ENCODE measurements at places on chromosomes 1 and 21.
A peak's percentile ranks its signal among the peaks of the same experiment; 100 is the strongest.

GRCh38 chr1:237133921-237134320 is 91.9 kb downstream of the RYR2 start:
- no peak for DNase-seq

DNA sequence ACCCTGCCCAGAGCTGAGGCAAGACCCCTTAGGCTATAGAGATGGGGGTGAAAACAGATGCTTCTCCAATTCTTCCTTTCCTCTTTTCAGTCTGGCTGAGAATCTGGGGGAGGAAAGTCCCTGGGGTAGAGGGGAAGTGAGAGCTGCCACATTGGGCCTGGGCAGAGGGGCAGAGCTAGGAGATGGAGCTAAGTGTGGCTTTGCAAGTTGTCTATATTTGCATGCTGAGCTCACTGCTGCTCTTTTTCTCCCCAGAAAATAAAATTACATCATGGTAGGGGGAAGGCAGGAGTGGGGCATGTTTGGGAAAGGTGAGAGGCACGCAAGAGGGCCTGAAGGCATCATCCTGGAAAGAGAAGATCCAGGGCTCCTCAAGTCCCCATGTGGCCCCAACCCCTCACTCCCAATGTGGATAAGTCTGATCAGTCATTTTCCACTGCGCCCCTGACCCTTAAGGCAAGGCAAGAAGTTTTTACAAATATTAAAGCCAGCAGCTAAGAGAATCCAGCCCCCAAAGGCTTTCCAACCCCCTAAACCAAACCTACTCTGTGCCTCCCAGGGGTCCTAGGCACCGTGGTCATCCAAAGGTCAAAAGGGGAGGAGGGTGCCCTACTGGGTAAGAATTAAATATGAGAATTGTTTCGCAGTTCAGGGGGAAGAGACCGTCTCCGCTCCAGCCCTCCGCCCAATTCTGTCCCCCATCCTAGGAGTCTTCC is 500 bp upstream of the PEA15 start:
- DNase-seq, result peak; percentile 92

- no peak for DNase-seq
These were observed 262.9 kb upstream of the PROX1 start for GRCh38 chr1:213724640-213725536.

DNA sequence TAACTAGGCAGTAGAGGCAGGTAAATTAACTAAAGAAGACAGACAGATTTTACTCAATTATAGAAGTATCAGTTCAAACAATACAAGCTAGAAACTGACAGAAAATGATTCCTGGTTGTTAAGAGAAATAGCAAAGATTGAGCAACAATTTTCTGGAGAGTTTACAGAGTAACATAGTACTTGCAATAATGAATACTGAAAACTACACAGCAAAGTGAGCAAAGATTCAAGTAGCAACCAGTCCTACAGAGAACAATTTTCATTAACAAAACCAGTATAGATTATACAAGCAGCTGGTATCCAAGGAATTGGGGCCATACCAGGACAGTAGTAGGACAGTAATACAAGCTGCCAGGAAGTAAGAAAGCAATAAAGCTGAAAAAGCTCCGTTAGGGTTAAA is 37.6 kb downstream of the EYA3 start:
- DNase-seq, result no peak

GRCh38 chr1:207748737-207749528 is 2.9 kb upstream of the CD46 start:
- DNase-seq, result peak; percentile 1

DNA sequence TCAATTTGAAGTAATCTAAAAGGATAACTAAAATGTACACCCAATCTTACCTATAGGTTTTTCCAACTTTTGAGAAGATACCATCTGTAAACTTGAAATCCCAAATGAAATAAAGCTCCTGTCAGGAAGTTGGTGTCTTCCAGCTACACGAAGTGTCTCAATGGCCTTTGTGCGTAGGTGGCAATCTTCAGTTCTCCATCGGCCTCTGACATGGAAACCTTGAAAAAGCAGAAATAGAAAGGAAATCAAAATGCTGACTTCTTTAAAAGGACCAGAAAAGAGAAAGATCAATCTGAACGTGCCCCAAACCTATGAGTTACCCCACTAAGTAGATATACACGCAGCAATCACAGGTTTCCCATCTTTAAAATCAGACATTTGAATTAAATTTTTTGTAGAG is 10.0 kb downstream of the MKNK1 start:
- peak; percentile 41 for DNase-seq

DNA sequence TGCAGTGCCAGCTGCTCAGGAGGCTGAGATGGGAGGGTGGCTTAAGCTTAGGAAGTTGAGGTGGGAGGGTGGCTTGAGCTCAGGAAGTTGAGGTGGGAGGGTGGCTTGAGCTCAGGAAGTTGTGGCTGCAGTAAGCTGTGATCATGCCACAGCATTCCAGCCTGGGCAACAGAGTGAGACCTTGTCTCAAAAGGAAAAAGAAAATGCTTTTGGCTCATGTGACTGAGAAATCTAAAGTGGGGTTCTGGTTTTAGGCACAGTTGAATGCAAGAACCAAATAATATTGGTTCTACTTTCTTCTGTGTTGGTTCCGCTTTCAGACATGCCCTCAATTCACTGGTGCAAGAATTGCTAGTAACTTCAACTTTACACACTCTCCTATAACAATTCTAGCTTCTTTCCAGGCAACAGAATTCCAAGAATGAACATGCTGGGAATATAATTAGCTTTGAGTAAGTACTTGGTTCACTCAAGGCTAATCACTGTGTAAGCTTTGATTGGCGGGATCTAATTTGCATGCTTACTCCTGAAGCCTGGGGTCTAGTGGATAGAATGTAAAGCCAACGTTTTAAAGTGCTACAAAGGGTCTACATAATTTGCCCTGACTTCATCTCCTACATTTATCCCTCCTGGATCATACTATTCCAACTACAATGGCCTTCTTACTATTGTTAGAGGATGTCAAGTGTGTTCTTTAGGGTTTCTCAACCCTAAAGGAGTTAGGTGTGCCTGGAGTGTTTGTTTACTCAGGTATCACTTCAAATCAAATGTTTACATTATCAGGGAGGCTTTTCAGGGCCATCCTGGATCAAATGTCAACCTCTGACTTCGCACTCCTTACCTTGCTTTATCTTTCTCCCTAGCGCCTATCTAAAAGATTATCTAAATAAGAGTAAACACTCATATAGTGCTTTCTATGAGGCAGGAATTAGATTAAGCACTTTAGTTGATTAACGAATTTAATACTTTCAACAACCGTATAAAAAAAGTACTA is 115.1 kb downstream of the SLC16A1 start:
- DNase-seq, result peak; percentile 78

- DNase-seq, result peak; percentile 32
These were observed 10.3 kb downstream of the ZBTB40 start for GRCh38 chr1:22461678-22462527.

GRCh38 chr1:34946211-34946610 is 16.8 kb upstream of the DLGAP3 start:
- DNase-seq, result no peak

- DNase-seq, result peak; percentile 31
These were observed 150.6 kb upstream of the ZC3H12A start for GRCh38 chr1:37323486-37324377.

DNA sequence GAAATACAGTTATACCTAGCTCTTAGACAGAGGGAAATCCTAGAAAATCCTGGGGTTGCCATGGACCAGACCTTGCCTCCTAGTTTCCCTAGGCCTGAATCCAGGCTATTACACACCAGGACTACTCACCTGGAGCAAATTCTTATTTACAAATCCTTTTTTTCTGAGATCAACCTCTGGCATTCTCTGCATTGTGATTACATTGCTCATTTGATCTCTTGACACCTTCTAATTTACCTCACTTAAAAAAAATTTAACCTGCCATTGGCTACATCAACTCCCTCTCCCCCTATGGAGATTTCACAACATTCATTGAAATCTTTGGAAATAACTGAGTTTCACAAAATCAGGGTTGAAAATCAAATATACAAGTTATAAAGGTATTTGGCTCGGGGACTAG is 2.9 kb upstream of the C1orf105 start:
- no peak for DNase-seq

DNA sequence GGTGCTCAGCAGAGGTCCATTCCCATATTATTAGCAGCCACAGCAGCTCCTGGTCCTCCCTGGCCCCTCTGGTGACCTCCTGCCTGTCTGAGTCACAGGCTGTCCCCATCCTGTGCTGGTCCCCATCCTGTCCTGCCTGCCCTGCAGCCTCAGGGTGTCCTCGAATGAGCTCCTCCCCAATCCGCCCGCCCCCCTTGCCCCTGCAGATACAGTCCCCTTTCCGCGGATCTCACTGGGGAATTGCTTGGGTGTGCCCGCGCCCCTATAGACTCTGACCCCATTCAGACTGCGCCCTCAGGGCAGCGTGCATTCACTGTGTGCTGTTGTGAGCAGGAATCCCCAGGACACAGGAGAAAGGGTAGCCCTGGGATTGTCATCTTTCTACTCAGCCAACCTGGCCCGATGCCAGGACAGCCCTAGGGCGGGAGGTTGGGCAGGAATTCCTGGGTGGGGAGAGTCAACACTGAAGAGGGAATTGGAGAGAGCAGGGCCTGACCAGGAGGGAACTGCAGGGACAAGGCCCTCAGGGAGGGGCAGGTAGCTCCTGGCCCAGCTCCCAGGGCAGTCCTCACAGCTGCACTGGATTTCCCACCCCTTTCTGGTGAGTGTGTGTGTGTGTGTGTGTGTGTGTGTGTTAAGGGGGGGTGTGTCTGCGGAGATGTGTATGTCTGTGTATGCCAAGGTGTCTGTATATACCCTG is 1.1 kb upstream of the GUCA2A start:
- no peak for DNase-seq

- DNase-seq, result peak; percentile 46
These were observed 84.0 kb downstream of the PHTF1 start for GRCh38 chr1:113675302-113675701.

DNA sequence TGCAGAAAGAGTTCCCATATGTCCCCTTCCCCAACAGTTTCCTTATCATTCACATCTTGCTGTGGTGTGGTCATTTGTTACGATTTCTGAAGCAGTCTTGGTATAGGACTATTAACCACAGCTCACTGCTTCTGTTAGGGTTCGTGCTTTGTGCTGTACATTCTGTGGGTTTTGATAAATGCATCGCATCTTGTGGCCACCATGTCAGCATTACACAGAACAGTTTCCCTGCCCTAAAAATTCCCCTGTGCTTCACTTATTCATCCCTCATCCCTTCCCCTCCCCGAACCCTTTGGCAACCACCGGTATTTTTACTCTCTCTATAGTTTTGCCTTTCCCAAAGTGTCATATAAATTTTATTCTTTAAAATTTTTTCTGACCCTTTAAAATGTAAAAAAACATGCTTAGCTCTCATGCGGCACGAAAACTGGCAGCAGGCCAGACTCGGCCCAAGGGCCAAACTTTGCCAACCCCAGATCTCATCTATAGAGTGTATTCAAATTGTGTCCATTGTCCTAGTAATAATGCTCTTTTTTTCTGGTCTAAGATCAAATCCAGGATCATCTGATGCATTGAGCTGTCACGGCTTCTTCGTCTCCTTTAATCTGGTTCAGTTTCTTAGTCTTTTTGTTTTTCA is 78.2 kb downstream of the SIM2 start:
- no peak for DNase-seq

- no peak for DNase-seq
These were observed 727.6 kb downstream of the PTPRU start for GRCh38 chr1:29963946-29964345.

DNA sequence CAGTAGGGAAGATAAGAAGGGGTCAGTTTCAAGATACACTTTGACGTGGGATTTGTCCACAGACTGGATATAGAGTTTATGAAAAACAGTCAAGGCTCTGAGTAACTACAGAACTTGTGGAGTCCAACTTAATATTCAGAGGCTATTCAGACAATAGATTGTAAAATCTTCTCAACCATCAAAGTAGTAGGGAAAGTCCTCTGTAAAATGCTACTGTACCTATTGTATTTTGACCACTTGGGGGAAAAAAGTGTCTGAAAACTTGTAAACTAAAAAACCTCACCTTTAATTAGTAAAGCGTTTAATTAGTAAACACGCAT is 10.5 kb downstream of the PTP4A2 start:
- DNase-seq, result no peak

GRCh38 chr1:90850181-90850897 is 133.2 kb upstream of the BARHL2 start:
- no peak for DNase-seq

DNA sequence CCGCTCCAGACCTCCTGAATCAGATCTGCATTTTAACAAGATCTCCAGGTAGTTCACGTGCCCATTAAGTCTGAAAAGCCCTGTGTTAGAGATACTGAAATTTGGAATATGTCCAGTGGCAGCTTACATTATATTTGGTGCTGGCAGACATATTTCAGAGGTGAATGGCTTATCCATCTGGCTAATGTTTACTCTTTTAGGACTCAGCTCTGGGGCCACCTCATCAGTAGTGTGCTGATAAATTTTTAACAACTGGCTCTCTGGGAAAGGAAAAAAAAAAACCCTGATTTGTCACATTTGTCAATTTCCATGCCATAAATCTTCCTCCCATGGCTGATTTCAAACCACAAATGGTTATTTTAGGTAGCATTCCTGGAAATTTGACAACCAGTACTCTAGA is 25.3 kb upstream of the SYT6 start:
- no peak for DNase-seq

GRCh38 chr1:150582371-150582770 is 3.0 kb upstream of the MCL1 start:
- no peak for DNase-seq

GRCh38 chr1:11780380-11781147 is 18.6 kb downstream of the C1orf167 start:
- DNase-seq, result no peak

GRCh38 chr1:61191433-61191720 is 109.0 kb downstream of the NFIA start:
- DNase-seq, result no peak

DNA sequence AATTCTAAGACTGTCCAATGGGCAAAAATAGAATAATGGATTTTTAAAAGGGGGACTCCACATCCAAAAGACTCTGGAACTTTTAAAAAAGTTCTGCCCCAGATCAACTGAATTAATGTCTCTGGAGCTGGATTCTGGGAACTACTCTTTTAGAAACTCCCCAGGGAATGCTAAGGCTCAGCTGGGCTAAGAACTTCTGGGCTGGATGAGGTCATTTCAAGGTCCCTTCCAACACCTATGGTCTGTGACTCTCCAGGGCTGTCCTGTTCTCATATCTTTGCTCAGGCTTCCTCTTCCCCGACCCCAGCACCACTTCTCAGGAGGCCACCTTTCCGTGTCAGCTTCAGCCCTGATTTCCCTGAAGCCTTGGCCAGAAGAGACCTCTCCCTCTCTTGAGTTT is 13.5 kb upstream of the PLA2G2C start:
- DNase-seq, result no peak

DNA sequence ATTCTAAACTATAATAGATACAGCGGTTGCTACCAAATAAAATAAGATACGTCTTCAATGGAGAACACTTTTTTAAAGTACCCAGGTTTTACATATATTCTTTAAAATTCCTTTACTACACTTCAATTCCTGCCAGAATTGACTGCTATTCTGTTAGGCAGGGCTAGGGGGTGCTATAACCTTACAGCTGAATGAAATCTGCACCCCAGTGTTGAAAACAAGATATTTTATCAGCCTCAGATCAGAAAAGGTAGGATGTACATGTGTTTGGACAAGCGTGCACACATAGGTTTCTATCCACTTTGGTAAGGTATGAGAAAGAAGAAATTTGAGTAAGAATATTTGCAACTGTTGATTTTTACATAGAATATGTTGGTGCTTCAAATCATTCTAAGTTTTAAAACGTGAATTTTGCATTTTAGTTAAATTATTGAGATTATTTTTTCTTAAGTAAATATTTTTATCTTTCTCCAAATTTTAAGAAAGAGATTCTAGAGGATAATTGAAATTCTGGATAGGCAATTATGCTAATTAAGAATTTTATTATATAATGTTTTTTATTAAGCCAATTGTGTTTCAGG is 490.8 kb upstream of the ADGRL4 start:
- peak; percentile 13 for DNase-seq
